ENCODE measurements at places on chromosomes 11 and 22. TPM values are rescaled to one million over a fixed set of nuclear protein-coding genes. Genes with fewer than 3 reads are reported as not detected.

The TRIM66 gene
- total RNA-seq = 1.2 TPM

The CDKN1C gene
- 309 TPM for total RNA-seq

The ARHGAP42 gene
- 5.0 TPM for total RNA-seq

The CCDC188 gene
- 0.17 TPM for total RNA-seq

The TMEM151A gene
- total RNA-seq = 5.6 TPM

The CRYAB gene
- total RNA-seq = 88.3 TPM

The OR51I1 gene
- total RNA-seq = not detected

The OR4C3 gene
- total RNA-seq = not detected

The A4GALT gene
- total RNA-seq = 30.9 TPM

The CDC42BPG gene
- total RNA-seq = not detected

The GSTT2 gene
- 2.3 TPM for total RNA-seq

The RIC8A gene
- total RNA-seq = 71.2 TPM

The GAB4 gene
- total RNA-seq = not detected
